ENCODE measurements at places on chromosomes 16 and 17.

DNA sequence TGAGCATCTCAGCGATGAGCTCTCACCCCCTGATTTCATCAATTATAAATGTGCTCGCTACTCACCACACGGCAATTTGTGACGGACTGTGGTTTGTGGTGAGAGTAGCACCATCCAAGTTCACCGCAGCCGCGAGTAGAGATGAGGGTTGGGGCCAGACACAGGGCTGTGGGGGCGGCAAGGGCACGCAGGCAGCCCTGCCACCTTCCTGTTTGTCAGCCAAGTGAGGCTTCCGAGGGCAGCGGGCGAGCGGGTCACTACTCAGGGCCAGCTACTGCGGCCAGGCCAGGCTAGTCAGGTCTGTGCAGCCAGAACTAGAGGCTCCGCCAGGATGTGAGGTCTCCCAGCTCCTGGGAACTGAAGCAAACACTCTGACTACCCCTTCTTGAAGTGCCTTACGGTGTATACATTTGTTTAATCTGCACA, 39.6 kb upstream of the MEOX1 start:
- DNase-seq = no peak

DNA sequence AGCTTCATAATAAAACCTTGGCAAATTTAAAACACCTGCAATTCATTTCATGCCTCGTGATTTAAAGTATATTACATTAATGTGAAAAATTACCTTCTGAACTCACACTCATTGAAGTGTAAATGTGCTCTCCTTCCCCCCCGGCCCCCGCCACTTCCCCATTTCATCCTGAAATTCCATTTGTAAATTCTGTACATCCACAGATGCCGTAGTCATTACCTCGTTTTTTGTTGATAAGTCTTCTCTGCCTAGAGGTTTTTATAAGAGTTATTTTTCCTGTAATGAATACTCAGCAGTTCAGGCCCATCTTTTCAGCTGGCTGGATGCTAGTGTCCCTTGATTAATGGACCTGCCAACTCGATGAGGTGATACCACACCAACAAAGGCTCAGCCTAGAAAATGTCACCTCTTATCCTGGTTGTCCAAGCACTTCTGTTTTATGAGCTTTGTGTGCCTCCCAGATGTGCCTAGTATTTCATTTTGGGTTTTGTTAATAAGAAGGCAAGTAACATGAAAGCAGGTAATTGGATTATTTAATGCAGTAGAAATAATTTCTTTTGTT, 64.8 kb upstream of the KIFC3 start:
- DNase-seq = no peak

GRCh38 chr17:11296994-11297393, 56.0 kb downstream of the SHISA6 start:
- DNase-seq = no peak

DNA sequence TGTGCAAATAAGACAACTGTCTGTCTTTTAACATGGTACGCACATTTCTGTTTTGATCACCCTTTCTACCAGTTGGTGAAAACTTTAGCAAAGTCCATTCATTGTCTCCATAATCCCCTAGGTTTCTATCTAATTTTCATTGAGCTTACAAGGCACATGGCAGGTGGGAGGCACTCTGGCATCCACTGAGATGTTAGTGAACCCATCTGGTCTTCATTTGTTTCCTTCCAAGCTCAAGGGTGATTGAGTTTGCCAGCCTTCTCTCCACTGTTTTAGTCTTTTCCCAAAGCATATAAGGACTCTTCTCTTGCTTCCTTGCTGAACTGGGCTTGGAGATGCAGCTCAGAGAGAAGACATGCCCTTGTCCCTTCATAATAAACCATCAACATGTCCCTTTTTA, 179.1 kb downstream of the CDH13 start:
- DNase-seq = no peak

GRCh38 chr16:47816511-47816910, 339.3 kb downstream of the ABCC12 start:
- DNase-seq = no peak

DNA sequence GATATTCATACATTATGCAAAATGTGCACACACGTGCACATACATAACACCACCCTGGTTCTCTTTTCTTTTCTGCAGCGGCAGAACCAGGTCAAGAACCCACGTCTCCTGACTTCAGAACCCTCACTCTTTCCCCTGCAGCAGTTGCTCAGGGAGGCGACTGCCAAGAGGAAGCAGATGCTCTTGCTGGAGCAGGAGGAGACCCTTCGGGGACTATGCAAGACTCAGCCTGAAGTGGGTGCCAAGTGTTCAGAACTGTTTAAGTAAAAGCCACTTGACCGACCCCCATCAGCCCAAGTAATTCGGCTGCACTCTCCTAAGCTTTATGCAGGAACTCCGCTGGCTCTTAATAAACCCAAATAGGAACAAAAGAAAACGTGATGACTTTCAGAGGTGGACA, 193.8 kb downstream of the SLC39A11 start:
- no peak for DNase-seq

- no peak for DNase-seq
These were observed 15.7 kb downstream of the GJD3 start for GRCh38 chr17:40348562-40349476.

GRCh38 chr16:85004587-85005205, 6.6 kb downstream of the ZDHHC7 start:
- DNase-seq = no peak

DNA sequence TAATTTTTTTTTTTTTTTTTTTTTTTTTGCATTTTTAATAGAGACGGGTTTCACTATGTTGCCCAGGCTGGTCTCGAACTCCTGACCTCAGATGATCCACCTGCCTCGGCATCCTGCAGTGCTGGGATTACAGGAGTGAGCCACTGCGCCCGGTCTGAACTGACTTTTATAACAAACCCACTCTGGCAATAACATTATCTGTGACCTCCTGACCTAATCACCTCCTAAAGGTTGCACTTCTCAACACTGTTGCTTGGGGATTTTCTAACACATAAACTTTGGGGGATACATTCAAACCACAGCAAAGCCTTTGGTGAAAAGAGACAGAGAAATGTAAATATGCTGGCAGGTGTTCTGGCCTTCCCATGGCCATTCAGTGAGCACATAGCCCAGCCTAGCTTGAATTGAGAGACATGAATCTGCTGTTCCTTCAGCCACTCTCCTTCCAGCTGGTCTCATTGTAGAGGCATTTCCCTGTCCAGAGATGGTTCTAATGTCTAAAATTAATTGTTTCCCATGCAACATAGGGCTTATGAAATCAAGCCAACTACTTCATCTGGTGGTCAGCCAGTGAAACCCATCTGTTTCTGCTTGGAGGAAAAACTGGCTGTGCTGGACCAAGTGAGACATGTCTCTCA, 28.3 kb downstream of the LYRM1 start:
- no peak for DNase-seq

- no peak for DNase-seq
These were observed 410.5 kb downstream of the WWOX start for GRCh38 chr16:78509965-78510364.

GRCh38 chr17:53649201-53649600, 173.5 kb upstream of the KIF2B start:
- no peak for DNase-seq

GRCh38 chr16:52271088-52271750, 275.7 kb downstream of the TOX3 start:
- no peak for DNase-seq

DNA sequence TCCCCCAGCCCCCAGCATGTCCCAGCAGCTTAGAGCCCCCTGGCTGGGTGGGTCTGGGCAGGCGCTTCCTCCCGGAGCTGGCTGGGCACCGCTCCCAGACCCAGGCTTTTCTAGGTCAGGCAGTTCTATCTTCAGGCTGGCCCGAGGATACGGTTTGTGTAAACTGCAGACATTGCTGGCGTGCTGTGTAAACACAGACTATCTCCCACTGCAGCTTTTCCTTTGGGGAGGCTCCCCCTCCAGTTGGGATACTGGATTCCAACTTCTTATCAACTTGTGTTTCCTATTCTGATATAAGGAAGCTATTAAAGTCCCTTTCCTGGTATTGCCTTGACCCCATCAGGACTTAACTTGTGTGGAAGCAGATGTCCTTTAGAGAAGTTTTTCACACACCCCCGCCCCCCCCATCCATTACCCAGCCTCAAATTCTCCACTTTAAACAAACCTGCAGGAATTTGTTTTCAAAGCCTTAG, 18.3 kb upstream of the GNA13 start:
- no peak for DNase-seq

DNA sequence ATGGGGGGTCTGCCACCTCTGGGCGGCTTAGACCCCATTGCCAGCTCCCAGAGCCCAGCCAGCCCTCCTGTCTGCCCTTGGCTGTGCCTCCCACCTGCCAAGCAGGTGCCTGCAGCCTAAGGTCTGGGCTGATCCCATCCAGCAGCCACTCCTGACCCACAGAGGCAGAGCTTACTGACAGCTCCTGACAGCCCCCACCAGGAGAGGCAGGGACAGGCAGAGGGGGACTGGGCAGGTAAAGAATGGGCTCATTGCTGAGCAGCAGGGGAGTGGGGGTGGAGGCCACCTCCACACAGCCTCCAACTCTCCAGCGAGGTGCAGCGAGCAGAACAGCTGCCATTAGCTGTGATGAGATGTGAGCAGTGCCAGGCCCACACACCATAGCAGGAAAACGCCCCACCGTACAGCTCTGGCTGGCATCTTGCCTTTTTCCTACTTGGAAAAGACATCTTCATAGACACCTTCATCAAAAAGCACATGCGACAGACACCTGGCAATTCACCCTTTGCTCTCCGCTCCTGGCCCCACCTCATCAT, 164.4 kb downstream of the C16orf78 start:
- DNase-seq = no peak

DNA sequence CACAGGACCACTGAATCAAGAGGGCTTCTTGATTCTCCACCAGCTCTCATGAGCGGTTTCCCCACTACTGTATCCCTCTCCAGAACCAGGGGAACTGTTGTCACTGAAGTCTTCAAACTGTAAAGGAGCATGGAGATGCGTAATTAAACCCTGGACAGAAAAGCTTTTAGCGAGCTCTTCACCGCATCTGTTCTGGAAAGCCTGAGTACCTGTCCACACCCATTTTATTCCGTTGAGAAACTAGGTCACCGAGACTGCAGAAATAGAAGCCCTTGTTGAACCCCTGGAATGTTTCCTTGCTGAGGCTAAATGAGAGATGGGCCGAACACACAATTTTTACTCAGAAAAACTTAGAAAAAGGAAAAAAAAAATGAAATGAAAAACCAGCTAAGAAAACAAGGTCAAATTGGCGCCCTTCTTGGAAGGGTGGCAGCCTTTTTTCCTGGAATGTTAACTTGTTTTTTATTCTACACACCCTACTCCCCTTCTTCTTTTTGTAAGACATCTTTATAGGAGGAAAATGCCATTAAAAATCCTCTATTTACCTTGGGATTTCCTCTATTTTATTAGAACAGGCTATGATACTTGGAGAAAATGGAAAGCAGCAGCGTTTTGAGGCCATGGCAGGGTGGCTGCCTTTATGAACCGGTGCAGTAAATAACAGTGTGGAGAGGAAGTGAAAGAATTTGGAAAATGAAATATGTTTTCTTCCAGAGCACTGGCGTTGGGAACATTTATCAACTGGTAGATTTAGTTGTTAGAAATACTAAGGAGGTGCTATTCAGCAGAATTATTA, 52.6 kb upstream of the CRISPLD2 start:
- no peak for DNase-seq

GRCh38 chr16:17160285-17160853, 310.4 kb downstream of the XYLT1 start:
- no peak for DNase-seq

- DNase-seq = no peak
These were observed 975 bp downstream of the CFAP20 start for GRCh38 chr16:58128181-58128631.

DNA sequence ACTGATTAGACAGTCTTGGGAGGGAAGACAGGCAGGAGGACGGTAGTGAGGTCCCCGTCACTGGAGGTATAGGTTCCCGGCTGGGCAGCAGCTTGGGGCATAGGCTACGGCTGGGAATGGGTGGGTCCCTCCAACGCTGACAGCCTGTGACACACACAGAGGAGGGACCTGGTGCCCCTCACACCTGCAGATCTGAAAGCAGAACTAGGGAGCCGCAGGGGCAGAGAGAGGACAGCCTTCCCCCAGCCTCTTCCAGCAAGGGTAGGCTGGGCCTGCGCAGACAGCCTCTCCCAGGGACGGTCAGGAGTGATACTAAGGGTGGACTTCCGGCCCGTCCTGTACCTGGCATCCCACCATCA, 2.0 kb downstream of the P2RX1 start:
- DNase-seq = no peak

- DNase-seq = no peak
These were observed 9.8 kb downstream of the PSKH1 start for GRCh38 chr16:67902831-67903230.

DNA sequence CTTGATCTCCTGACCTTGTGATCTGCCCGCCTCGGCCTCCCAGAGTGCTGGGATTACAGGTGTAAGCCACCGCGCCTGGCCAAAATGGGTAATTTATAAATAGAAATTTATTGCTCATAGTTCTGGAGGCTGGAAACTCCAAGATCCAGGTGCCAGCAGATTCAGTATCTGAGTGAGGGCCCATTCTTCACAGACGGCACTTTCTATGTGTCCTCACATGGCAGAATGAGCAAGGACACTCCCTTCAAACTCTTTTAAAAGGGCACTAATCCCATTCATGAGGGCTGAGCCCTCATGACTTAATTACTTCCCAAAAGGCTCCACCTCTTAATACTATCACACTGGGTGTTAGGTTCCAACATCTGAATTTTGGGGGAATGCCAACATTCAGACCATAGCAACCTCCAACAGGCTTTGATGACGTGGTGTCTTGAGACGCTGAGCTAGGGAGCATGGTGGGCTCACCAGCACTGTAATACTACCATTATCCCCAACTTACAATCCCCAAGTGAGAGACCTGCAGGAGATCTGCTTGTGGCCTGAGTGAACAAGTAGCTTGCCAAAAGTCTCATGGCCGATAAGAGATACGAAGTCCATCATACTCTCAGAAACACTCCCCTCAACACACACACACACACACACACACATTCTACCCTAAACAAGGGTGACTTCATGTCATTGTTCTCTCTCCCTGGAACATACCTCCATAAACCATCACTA, 8.5 kb downstream of the CMTM4 start:
- no peak for DNase-seq

DNA sequence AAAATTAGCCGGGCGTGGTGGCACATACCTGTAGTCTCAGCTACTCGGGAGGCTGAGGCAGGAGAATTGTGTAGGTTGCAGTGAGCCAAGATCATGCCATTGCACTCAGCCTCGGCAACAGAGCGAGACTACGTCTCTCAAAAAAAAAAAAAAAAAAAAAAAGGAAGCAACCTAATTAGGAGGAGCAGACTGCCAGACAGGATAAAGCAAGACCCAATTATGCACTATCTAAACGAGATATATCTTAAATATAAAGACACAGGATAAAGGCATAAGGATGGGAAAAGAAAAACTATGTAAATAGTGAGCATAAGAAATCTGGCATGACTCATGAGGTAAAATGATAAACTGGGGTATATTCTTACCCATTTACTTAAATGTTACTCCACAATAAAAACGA, 4.9 kb downstream of the TXNDC11 start:
- DNase-seq = no peak

- no peak for DNase-seq
These were observed 5.1 kb downstream of the MMP25 start for GRCh38 chr16:3051494-3051893.

GRCh38 chr17:48373883-48374282, 56.1 kb downstream of the SKAP1 start:
- DNase-seq = no peak
